ENCODE measurements at places on chromosomes 3 and 15. TPM values are rescaled to one million over a fixed set of nuclear protein-coding genes. Genes with fewer than 3 reads are reported as not detected.

Gene CCDC33
- total RNA-seq: not detected

GRCh38 chr3:40939741-40940130 lies 259.6 kb upstream of the CTNNB1 start:
- DNase-seq: no peak

DNA sequence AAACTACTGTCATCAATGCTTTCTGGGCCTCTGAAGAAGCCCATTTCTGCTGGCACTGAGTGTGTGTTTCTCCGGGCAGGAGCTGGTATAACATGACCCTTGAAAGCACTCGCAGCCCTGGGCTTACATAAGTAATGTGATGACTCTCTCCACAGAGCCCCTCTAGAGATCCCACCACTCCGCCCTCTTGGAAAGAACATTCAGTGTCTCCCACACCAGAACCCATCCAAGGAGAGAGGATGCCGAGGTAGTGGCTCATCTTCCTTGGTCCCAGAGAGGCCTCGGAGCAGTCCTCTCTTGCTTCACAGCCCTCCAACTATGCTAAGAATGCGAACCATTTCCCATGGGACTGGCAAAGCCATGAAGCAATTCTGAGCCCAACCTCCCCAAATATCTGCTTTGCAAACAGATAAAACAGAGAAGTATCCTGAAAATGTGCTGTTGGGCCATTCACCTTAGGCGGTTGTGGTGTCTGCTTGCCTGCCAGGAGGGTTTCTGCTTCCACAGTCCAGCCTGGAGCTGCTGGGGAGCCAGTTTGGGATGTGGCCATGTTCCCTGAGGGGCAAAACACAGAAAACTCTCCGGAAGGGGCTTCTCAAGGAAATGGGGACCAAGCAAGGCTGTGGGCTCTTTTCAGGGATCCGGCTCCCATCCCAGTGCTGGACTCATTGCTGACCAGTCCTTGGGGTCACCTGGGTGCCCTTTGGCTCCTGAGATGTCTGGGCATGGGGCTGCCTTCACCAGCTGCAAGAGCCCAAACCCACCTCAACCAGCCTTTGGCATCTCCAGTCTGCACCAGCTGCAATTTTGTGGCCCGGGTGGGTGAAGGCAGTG lies 47.3 kb downstream of the AMOTL2 start:
- peak; percentile 96 for DNase-seq

DNA sequence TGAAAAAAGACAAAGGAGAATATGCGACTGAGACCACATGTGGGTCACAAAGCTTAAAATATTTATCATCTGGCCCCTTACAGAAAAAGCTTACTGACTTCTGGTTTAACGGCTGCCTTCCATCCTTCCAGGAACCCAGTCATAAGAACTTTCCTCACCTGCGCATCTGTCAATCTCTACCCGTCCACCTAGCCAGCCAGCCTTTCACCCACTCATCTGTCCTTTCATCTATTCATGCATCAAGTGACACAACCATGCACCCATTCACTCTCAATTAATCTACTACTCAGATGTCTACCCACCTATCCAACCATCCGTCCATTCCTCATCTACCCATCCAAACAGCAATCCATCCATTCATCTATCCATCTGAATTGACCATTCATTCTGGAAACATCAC lies 64.2 kb upstream of the NR2C2 start:
- DNase-seq: no peak

Gene IDH2
- total RNA-seq: 10.2 TPM

DNA sequence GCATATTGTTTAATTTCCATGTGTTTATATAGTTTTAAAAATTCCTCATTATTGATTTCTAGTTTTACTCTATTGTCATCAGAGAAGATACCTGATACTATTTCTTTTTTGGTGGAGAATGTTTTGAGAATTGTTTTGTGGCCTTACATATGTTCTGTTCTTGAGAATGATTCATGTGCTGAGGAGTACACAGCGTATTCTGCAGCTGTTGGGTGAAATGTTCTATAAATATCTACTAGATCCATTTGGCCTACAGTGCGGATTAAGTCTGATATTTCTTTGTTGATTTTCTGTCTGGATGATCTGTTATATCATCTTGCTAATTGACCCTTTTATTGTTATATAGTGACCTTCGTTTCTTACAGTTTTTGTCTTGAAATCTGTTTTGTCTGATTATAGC lies 109.7 kb downstream of the UBE2E2 start:
- no peak for DNase-seq

DNA sequence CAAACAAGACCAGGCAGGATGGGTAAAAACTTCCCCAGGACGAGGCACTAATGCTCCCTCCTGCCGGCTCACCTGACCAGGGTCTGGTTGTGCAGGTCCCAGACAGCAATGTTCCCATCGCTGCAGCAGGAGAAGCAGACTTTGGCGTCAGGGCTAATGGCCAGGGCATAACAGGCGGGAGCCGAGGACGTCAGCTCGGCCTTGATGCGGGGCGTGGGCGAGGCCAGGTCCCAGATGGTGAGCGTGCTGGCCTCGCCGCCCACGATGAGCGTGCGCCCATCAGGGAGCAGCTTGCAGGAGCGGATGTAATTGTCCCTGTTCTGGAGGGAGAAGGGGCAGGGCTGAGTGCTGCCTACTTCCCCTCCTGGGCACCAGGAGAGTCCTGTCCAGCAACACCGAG lies 43.4 kb downstream of the TLE3 start:
- DNase-seq: no peak

Gene INKA1
- total RNA-seq: 4.8 TPM

- no peak for DNase-seq
These were observed 3.9 kb upstream of the ACAN start for GRCh38 chr15:88799341-88799740.

DNA sequence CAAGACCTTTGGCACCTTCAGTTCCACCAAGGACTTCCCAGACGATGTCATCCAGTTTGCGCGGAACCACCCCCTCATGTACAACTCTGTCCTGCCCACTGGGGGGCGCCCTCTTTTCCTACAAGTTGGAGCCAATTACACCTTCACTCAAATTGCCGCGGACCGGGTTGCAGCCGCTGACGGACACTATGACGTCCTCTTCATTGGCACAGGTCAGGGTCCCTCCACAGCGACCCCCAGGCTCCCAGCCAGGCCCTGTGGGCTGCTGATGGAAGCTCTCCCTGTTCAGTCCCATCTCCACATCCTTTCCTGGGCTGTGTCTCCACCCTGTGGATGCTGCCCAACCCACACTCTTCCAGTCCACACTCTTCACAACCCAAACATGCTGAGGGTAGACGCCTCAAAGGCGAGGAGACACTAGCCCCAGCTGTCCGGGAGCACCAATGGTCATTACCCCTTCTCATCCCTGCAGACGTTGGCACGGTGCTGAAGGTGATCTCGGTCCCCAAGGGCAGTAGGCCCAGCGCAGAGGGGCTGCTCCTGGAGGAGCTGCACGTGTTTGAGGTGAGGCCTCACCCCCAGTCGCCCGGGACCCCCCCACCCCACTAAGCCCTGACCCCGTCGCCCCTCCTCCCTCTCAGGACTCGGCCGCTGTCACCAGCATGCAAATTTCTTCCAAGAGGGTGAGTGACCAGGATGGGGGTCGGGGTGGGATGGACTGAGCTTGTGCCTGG lies 4.3 kb upstream of the LSMEM2 start:
- DNase-seq: peak; percentile 78

DNA sequence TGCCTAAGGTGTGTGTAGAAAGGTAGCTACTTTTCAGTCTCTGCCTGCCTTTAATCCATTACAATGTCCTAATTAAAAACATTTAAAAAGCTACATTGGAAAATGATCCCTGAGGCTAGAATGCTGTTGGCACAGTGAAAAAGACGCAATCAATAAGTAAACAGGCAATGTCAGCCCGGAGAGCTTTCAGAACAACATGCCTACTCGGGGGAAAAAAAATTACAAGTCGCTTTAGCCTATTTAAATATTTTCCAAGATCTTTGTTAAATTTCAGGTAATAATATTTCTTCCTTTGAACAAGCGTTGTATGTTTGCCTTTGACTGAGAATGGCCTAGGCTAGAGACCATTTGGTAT lies 46.6 kb upstream of the CD47 start:
- DNase-seq: no peak

DNA sequence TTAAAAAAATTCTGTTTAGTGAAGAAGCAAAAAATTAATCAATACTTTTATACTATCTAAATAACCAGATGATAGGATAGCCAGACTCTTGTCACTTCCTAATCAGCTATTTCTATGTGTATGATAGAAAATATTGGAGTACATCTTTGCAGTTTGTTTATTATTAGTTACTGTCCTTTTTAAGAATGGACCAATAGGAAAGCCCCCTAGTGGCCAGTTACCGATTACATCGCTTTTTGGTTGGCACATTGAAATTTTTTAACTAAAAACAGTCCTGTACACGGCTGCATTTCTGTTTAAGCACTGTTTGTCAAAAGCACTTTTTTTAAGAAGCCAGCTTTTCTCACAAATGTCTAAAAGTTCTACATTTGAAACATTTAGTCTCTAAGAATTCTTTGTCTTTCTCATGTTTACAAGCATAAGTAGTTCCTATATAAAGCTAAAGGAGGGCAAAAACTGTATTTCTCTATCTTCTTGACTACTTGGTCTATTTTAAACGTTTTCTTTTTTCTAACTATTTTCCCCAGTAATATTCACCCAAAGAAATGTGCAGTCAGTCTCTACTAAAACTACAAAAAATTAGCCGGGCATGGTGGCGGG lies 253.2 kb upstream of the LRTM1 start:
- DNase-seq: peak; percentile 63

- DNase-seq: peak; percentile 71
These were observed 88.3 kb downstream of the MYO5A start for GRCh38 chr15:52440414-52440813.

GRCh38 chr3:195040094-195040493 lies 230.9 kb downstream of the XXYLT1 start:
- no peak for DNase-seq

- no peak for DNase-seq
These were observed 49.9 kb downstream of the CNTN3 start for GRCh38 chr3:74564560-74564959.

DNA sequence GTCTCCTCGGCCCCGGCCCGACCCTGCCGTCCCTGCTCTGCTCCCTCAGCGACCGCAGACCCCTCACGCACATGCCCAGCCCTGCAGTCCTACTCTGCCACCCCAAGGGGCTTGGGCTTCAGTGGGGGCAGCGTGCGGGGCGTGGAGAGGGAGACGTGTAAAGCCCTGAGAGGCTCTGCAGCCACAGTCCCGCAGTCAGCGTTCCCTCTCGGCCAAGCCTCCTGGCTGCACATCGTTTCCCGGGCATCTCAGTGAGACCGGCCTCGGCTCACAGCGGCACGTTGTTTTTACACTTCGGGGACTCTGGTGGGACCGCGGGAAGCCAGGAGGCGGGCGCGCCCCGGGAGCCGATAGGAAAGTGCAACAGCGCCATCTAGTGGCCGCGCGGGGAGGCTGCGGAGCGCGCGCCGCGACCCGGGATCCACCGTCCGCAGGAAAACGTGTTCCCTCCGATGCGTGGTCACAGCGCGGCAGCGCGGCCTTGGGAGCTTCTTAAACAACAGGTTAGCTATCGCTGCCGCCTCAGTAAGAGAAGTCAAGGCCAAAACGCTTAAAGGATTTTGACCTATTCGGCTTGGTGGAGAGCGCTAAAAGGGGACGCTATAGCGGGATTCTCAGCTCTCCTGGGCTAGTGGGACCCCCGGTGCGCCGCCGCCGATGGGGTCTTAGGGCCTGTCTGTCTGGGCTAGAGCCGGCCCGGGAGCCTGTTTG lies 226.8 kb upstream of the IGF1R start:
- DNase-seq: peak; percentile 45

DNA sequence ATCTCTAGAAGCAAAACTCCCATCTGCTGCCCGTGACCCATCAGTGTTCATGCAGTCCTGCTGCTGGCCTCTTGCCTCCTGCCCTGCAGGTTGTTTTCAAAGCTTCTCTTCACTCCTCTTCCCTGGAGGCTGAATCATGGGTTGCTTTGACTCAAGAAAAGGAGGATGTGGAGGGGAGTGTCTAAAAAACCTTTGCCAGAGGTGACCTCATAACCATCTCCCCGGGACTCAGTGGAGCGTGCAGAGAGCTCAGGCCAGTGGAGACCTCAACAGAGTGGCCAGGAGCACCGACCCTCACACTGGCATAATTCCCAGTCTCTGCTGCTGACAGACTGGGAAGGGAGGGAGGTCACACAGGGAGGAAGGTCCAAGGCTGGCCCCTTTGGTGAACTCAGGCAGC lies 60.9 kb upstream of the ITGA11 start:
- DNase-seq: peak; percentile 9

- DNase-seq: no peak
These were observed 1.8 kb downstream of the PRR23E start for GRCh38 chr3:127194601-127195187.

DNA sequence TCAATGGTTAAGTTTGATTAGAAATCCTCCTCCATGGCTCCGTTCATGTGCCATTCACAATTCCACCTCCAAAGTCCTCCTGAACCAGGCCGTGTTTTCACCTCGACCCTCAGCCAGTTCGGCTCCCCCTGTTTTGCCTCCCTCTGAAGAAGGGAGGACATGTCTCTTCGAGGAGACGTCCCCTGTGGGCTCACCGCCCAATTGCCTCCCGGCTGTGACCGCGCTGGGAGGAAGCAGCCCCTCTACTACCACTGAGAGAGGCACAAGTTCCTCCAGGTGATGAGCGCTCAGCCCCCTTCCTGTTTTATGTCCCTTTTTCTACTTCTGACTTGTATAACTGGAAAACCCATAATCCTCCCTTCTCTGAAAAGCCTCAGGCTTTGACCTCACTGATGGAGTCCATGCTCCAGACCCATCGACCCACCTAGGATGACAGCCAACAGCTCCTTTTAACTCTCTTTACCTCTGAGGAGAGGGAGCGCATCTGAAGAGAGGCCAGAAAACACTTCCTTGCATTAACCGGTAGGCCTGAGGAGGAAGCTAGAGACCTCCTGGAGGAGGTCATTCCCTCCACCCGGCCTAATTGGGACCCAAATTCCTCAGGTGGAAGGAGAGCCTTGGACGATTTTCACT lies 4.7 kb downstream of the DET1 start:
- no peak for DNase-seq

DNA sequence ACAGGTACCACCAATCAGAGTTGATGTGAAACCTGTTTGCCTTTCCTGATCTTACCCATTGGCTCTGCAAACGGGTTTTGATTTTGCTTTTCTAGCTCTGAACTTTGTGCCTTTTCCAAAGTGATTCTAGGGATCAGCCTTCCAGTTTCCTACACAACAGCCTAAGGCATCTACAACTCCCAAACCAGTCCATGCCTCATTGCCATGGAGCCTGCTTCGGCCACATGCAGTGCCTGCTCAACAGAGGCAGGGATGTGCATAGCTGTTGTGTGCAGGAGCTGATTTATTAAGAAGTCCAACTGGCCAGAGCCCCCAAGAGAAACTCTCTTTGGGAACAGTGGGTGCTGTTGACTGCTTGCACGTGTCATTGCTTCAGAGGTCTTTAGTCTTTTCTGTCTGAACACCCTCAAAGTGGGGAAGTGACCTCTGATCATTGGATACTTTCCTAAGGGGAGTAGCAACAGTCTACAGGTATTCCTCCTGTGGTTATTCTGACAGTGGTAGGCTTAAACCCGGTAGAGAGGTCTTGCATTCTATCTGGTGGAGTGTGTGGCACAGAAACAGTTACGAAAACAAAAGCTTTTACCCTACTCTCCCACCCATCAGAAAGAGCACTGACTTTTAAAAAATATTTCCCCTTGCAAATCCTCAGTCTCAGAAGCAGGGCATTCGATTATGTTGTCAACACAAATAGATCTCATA lies 36.6 kb upstream of the THSD4 start:
- no peak for DNase-seq

All from MCF 10A (cell line).